ENCODE measurements at places on chromosomes 4 and X.

DNA sequence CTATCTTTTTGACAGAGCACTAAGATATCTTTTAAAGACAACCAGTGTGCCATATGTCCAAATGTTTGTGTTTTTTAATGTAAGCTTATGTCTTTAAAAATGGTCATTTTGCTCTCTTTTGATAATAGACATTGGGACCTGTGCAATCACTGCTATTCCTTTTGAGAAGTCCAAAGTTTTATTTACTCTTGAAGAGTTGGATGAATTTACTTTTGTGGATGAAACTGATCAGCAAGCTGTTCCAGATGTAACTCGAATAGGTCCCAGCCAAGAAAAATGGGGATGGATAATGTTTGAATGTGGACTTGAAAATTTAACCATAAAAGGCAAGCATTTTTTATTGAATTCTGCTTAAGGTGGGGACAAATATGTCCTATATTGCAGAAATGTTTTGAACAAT, 97.2 kb downstream of the BLTP1 start:
- DNase-seq: no peak

DNA sequence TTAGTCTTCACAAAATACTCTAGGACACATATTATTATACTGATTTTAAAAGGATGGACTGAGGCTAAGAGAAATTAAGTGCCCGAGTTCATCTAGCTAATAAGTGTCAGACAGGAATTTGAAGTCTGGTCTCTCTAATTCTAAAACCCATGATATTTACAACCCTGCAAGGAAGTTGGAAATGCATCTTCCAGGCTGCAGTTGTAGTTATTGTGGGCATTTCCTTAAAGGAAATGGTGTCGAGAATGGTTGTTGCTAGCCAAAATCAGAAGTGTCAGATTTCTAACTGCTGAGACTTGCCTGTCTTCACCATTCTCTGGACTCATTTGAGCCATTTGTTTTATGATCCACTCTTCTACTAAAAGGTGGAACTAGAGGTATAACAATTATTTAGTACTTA, 82.5 kb downstream of the FAT4 start:
- DNase-seq: no peak

DNA sequence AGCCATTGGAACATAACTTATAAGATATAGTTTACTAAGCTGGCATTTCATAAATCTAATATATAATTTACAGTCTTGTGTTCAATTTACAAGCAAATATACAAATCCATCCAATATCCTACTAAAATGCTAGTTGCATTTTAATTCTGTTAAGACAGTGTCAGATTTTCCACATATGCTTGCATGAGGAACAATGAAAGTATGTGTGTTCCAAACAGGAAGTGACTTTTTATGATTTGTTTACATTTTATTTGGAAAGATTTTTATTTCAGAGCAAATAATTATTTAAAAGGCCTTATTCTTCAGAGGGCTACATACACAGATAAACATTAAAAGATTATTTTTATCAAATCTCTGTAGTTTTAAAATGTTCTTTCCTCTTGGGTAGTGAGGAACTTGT, 130.1 kb downstream of the KLHL34 start:
- no peak for DNase-seq

- no peak for DNase-seq
Observed at GRCh38 chr4:85889314-85889713, 414.4 kb downstream of the ARHGAP24 start.

- DNase-seq: no peak
Observed at GRCh38 chr4:74578329-74578728, 133.4 kb downstream of the AREG start.

DNA sequence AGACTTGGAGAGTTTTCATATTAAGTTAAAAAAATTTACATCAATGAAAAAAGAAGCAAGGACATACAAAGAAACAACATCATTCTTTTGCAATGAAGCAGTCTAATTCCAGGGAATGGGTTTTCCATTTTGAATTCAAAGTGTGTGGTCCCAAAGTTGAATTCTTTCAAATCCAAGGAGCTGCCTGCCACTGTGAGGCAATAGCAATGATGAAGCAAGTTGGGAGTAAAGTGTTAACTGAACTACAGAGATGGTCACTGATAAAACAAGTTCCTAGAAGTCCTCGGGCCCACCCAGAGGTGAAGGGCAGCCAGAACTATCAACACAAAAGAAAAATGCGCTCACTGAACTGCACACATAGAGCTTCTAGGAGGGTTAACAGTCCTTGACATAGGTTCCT, 115.9 kb downstream of the RAB28 start:
- no peak for DNase-seq

GRCh38 chr4:102842367-102842766, 15.0 kb upstream of the UBE2D3 start:
- DNase-seq: no peak

DNA sequence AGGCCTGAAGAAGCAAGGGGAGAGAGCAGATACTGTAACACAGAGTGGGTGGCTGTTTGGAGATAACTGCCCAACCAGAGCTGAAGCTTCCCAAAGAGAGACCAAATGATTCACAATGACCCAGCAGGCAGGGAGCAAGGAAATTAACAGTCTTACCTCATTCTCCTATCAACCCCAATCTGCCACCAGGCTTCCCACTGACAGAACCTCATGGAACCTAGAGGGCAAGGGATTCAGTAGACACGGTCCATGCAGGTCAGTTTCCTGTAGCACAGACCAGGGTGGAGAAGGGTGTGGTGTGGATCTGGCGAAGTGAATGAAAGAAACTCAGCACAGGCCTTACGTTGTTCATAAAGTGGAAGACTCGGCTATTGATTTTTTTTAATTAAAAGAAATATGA, 60.7 kb upstream of the ALB start:
- no peak for DNase-seq

GRCh38 chrX:153966283-153966688, 5.3 kb downstream of the HCFC1 start:
- no peak for DNase-seq

- no peak for DNase-seq
Observed at GRCh38 chr4:99950913-99951254, 809 bp upstream of the H2AZ1 start.

DNA sequence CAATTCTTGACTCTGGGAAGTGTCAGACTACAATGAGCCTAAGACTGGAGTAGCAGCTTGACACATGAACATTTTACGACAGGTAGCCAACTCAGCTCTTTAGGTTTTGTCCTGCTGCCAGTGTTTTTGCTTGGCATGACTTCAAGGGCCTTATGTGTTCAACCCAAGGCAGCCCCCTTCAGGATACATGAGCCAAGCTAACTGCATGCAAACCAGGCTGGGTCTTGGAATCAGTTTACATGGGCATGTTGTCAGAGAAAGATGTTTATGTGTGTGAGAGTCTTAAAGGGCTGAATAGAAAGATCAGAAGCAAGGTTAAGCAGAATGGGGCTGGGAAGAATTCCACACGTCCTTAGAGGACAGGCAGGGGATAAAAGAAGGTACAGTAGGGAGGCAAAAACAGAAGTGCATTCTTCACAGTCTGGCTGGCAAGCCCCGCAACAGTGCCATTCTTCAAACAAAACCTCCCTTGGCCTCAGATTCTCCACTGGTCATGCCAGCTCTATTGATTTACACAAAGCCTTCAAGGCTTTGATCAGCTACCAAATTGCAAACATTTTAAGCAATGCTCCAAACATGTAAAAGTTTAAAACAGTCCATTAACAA, 97.3 kb downstream of the NKX6-1 start:
- DNase-seq: no peak

GRCh38 chr4:47500776-47501175, 15.7 kb downstream of the ATP10D start:
- no peak for DNase-seq

DNA sequence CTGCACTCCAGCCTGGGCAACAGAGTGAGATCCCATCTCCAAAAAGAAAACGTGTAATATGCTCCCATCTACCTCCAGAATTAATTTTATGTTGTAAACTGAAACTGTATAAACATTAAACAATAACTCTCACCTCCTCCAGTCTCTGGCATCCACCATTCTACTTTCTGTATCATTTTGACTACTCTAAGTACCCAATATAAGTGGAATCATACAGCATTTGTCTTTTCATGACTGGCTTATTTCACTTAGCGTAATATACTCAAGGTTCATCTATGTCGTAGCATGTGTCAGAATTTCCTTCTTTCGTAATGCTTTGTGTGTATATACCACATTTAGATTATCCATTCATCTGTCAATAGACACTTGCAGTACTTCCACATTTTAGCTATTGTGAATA, 20.6 kb downstream of the F8 start:
- no peak for DNase-seq

- no peak for DNase-seq
Observed at GRCh38 chr4:102596532-102596931, 95.4 kb downstream of the NFKB1 start.

DNA sequence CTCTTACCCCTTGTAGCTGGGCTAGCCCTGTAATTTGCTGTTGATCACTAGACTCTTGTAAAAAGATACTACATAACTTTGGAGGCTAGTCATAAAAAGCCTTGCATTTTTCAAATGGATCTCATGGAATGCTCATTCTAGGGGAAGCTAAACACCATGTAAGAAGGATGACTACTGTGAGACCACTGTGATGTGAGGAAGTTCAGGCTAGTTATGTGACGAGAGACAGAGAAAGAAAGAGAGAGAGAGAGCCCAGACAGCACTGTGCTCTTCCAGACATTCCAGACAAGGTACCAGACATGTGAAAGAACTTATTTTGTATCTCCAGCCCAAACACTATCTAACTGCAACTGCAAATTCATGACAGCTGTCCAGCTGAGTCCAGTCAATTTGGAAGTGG, 404.6 kb upstream of the PITX2 start:
- DNase-seq: peak; percentile 47

DNA sequence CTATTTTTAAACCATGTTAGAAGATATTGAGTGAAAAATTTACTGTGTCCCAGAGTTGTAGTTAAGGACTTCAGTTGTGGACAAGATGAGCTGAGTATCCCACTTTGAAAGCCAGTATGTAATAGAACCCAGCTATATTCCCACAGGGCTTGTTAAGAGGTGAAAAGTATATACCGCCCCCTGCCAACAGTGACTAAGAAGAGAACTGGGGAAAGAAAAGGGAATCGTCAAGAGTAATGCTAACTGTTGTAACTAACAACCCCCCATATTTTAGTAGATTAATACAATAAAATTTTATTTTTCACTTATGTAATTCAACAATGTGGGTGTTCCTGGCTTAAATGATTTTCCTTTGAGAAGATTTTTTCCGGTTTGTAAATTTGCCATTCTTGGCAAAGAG, 250.4 kb upstream of the GIMD1 start:
- DNase-seq: peak; percentile 35

DNA sequence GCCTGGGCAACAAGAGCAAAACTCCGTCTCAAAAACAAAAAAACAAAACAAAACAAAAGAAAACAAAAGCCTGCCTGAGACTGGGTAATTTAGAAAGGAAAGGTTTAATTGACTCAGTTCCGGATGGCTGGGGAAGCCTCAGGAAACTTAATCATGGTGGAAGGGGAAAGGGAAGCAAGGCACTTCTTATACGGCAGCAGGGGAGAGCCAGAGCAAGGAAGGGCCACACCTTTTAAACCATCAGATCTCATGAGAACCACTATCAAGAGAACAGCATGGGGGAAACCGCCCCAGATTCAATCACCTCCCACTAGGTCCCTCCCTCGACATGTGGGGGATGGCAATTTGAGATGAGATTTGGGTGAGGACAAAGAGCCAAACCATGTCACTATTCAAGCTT, 122.2 kb downstream of the UBE2K start:
- DNase-seq: no peak

- no peak for DNase-seq
Observed at GRCh38 chrX:40063555-40063954, 34.2 kb downstream of the BCOR start.

GRCh38 chr4:16745009-16745635, 153.3 kb downstream of the LDB2 start:
- no peak for DNase-seq

All from HS-27A (cell line).